ENCODE measurements at places on chromosomes 2 and 18. TPM values are rescaled to one million over a fixed set of nuclear protein-coding genes. Genes with fewer than 3 reads are reported as not detected.

DNA sequence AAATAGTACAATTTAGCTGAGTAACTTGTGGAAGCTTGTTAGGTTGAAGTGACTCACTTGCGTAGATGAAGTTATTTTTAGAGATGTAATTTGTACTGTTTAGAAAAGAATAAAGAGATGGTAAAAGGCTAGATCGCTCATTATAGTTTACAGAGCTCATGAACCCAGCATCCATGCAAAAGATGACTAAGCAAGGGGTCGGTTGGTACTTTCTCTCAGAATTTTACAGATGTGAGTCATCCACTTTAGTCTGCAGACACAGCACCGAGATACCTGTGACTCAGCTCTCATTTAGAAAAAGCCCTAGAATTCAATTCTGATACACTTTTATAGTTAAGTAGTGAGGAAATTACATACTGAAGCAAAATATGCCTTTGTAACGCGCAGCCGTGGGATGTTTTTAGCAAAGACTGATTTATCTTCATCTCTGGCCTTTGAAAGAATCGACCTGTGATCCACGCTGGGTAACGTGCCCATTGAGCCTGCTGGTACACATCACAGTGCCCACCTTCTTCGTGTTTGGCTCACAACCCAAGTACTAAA lies 116.5 kb upstream of the FOSL2 start:
- peaks cover 21% of the 10 kb centered on the region for H3K36me3 ChIP-seq
- H3K27ac ChIP-seq: no peak overlapping the region
- H3K4me1 ChIP-seq: peaks cover 4% of the 10 kb centered on the region
- no peak for DNase-seq

GRCh38 chr2:182650704-182651103 lies 65.4 kb upstream of the DNAJC10 start:
- no peaks in the 10 kb centered on the region for H3K36me3 ChIP-seq
- H3K4me3 ChIP-seq: no peak overlapping the region
- peaks cover 17% of the 10 kb centered on the region for H3K27me3 ChIP-seq

TMEM178A gene
- not detected for polyA plus RNA-seq

DNA sequence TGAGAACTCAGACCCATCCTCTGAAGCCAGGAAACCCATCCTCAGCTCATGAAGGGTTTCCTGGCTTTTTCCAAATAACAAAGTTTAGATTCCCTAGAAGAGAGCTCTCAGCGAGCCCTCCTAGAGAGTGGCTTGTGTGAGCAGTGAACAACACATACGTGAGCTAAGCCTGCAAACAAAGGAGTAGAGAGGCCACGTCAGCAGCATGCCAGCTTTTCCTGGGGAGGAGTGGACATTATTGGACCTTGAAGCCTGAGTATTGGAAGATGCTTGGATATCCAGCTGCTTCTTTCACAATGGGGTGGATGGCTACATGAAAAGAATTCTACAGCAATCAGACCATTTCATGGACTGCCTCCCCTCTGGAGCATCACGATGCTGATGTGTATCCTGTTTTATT lies 21.1 kb downstream of the KIF5C start:
- H3K4me3 ChIP-seq: no peak overlapping the region
- H3K27me3 ChIP-seq: peaks cover 23% of the 10 kb centered on the region
- peaks cover 22% of the 10 kb centered on the region for H3K36me3 ChIP-seq
- no peak for DNase-seq
- peaks cover 3% of the 10 kb centered on the region for H3K4me1 ChIP-seq

DNA sequence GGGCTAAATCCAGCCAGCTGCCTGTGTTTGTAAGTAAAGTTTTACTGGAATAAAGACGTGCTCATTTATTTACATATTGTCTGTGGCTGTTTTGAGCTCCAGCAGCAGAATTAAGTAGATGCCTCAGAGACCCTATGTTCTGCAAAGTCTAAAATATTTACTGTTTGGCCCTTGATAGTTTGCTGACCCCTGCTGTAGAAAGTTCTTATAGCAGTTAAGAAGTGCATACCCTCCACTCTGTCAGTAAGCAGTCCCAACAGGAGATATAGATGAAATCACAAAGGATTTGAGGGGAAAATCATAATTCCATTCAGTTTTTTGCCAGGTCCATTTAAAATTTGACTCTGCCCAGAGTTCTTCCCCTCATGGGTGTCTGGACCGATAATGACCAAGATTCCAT lies 50.1 kb upstream of the ITM2C start:
- H3K4me3 ChIP-seq: no peak overlapping the region
- peaks cover 33% of the 10 kb centered on the region for H3K36me3 ChIP-seq
- H3K27me3 ChIP-seq: no peaks in the 10 kb centered on the region
- H3K27ac ChIP-seq: no peak overlapping the region
- DNase-seq: no peak

DNA sequence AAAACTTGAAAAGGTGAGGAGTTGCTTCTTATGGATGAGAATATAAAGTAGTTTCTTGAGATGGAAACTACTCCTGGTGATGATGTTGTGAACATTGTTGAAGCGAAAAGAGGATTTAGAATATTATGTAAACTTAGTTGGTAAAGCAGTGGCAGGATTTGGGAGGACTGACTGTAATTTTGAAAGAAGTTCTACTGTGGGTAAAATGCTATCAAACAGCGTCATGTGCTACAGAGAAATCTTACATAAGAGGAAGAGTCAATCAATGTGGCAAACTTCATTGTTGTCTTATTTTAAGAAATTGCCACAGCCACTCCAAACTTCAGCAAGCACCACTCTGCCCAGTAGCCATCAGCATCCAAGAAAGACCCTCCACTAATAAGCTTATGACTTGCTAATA lies 112.9 kb upstream of the ZEB2 start:
- peaks cover 24% of the 10 kb centered on the region for H3K36me3 ChIP-seq
- no peak for DNase-seq
- H3K27me3 ChIP-seq: no peaks in the 10 kb centered on the region
- H3K27ac ChIP-seq: no peak overlapping the region

TTC27 gene
- 25.9 TPM for polyA plus RNA-seq

FEV gene
- polyA plus RNA-seq: not detected

- H3K27me3 ChIP-seq: peaks cover 33% of the 10 kb centered on the region
- H3K4me3 ChIP-seq: no peak overlapping the region
- H3K4me1 ChIP-seq: no peaks in the 10 kb centered on the region
- no peak for DNase-seq
These were observed 24.4 kb downstream of the GRHL1 start for GRCh38 chr2:9975805-9976447.

IL36G gene
- polyA plus RNA-seq: not detected

DSG1 gene
- not detected for polyA plus RNA-seq

- H3K27me3 ChIP-seq: no peaks in the 10 kb centered on the region
- DNase-seq: no peak
- no peak overlapping the region for H3K4me3 ChIP-seq
- peaks cover 14% of the 10 kb centered on the region for H3K4me1 ChIP-seq
- H3K36me3 ChIP-seq: no peaks in the 10 kb centered on the region
These were observed 33.7 kb downstream of the FASTKD2 start for GRCh38 chr2:206799083-206799482.

DNA sequence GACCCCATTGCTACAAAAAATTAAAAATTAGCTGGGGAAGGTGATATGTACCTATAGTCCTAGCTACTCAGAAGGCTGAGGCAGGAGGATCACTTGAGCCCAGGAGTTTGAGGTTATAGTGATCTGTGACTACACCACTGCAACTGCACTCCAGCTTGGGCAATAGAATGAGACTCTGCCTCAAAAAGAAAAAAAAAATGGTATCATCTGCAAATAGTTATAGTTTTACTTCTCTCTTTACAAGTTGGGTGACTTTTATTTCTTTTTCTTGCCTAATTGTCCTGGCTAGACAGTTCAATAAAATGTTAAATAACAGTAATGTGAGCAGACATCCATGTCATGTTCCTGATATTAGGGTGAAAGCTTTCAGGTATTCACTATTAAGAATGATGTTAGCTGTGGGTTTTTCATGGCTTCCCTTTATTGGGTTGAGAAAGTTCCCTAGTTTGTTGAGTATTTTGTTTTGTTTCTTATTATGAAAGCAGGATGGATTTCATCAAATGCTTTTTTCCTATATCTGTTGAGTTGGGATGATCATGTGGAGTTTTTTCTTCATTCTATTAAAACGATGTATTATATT lies 24.9 kb upstream of the ACOXL start:
- no peak overlapping the region for H3K4me3 ChIP-seq
- no peaks in the 10 kb centered on the region for H3K36me3 ChIP-seq
- H3K27me3 ChIP-seq: peaks cover 31% of the 10 kb centered on the region
- no peaks in the 10 kb centered on the region for H3K4me1 ChIP-seq
- no peak overlapping the region for H3K27ac ChIP-seq

GRCh38 chr2:233082222-233082930 lies 22.2 kb downstream of the INPP5D start:
- peaks cover 36% of the 10 kb centered on the region for H3K36me3 ChIP-seq
- H3K27me3 ChIP-seq: no peaks in the 10 kb centered on the region
- H3K4me1 ChIP-seq: peaks cover 98% of the 10 kb centered on the region
- H3K27ac ChIP-seq: no peak overlapping the region

MRO gene
- polyA plus RNA-seq: not detected

- H3K4me1 ChIP-seq: peaks cover 3% of the 10 kb centered on the region
- no peaks in the 10 kb centered on the region for H3K27me3 ChIP-seq
- H3K27ac ChIP-seq: peak overlapping the region; percentile 3
- DNase-seq: no peak
- no peak overlapping the region for H3K4me3 ChIP-seq
These were observed 92.3 kb upstream of the ALPP start for GRCh38 chr2:232286001-232286868.

DNA sequence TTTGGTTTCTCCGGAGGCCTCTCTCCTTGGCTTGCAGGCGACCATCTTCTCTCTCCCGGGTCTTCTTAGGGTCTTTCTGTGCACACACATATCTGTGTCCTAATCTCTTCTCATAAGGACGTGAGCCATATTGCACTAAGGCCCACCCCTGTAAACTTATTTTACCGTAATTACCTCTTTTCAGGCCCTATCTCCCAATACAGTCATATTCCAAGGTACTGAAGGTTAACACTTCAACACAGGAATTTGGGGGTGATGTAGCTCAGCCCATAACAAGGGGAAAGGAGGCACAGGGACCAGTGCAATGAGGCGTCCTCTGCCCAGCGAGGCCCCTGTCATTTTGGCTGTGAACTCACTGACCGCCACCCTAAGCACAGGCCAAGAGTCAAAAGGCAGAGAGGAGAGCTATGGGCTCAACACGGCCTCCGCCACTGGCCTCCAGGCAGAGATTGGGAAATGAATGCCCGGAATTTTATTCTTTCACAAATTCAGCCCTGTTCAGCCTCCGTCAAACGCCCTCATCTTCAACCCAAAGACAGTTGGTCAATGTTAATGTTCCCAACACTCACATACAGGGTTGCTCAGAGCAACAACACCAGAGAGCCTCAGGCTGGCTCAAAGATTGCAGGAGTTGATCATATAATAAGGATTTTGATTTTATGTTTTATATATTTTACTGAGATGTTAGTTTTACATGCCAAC lies 15.9 kb upstream of the NMUR1 start:
- peaks cover 41% of the 10 kb centered on the region for H3K4me1 ChIP-seq
- DNase-seq: no peak
- no peaks in the 10 kb centered on the region for H3K27me3 ChIP-seq
- peak overlapping the region; percentile 93 for H3K4me3 ChIP-seq

STPG4 gene
- 0.66 TPM for polyA plus RNA-seq

- H3K4me1 ChIP-seq: peaks cover 5% of the 10 kb centered on the region
- H3K27ac ChIP-seq: no peak within 1 kb of the TSS
- H3K36me3 ChIP-seq: no peaks in the 10 kb centered on the region
- H3K4me3 ChIP-seq: peak within 1 kb of the TSS; percentile 42
- H3K27me3 ChIP-seq: peaks cover 74% of the 10 kb centered on the region
- DNase-seq: no peak
These were observed at the start of gene OBSL1 for GRCh38 chr2:219571311-219572236. Gene OBSL1, minus strand, starts transcription at chr2:219571539. Its CDS starts 307 bp downstream, at chr2:219571232.

DNA sequence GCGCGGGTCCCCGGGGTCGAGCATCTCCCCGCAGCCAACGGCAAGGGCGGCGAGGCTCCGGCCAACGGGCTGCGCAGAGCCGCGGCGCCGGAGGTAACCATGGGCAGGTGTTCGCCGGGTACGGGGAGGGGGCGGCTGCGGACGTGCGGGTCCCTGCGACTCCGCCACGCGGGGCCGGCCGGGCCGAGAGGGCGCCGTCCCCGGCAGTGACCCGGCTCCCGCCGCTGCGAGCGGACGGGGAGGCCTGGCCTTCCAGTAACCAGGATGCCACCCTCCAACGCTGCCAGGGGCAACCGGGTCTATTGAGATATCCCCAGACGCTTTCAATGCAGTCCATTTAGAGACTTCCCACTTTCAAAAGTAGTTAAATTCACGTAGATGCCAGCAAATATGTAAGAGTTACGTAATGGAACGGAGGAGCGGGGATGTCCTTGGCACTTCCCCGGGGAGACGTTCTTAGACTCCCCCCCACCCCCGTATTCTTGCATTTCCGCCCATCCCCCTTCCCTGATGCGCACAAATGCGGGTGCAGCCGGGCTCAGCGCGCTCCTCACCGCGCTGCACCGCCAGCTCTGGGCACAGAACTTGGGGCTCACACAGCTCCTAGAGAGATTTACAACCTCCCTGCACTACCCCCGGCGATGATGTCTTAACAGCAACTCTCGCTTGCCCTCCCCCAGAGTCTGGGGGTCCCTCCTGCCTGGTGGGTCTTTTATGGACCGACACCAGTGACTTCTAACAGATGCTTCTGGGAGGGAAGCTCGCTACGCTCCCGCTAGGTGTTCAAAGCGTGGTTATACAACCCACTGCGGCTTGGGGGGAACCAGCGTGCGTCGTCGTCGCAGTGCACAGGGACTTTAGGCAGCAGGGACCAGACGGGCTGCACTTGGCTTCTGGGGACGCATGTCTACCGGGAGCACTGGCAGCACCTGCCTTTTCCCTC lies 657 bp downstream of the SGPP2 start:
- peak overlapping the region; percentile 60 for H3K27ac ChIP-seq
- no peak for DNase-seq
- peaks cover 13% of the 10 kb centered on the region for H3K36me3 ChIP-seq
- H3K4me3 ChIP-seq: peak overlapping the region; percentile 47

DNA sequence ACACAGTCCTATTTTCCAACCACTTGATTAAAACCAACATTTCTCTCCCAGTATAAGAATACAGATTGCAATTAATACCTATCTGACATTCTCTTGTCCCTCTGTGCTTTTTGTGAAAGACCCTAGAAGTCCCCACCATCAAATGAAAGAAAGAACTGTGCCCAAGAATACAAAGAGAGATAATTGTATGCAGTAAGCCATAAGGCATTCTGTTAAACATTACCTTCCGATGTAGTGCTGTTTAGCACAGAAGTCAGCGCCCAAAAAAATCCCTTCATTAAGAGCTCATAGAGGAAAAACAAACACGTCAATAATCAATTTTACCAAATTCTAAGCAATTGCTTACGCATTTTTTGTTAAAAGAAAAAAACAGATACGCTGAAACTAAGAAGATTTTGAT lies 41.1 kb downstream of the ZNF516 start:
- no peaks in the 10 kb centered on the region for H3K27me3 ChIP-seq
- H3K4me1 ChIP-seq: peaks cover 52% of the 10 kb centered on the region
- H3K36me3 ChIP-seq: no peaks in the 10 kb centered on the region
- no peak overlapping the region for H3K4me3 ChIP-seq
- H3K27ac ChIP-seq: no peak overlapping the region

HDHD2 gene
- polyA plus RNA-seq: 57.7 TPM
